Tibial artery (tissue), 4 donors: ENCODE measurements at places on chromosomes 3 and 15.
A peak's percentile ranks its signal among the peaks of the same experiment; 100 is the strongest.

DNA sequence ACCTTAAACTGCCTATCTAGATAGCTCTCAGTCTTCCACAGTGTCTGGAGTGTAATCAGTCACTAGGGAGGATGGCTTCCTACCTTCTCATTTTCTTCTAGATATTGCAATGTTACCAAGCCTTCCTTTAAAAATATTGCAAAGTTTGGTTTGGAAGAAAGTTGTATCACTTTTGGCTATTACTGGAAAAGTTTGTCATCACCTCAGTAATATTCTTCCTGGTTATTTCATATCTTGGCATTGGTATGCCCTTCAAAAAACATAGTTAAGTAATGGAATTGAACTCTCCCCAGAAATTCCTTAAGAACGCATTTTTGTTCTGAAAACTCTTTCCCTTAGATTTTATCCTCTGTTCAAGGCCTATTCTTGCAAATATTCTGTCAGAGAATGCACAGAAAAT lies 179.3 kb upstream of the MME start:
- DNase-seq = no peak

- no peak for DNase-seq
Measured at GRCh38 chr3:130963878-130964277, 62.7 kb downstream of the ASTE1 start.

GRCh38 chr15:98085003-98085639 lies 124.6 kb downstream of the ARRDC4 start:
- no peak for DNase-seq

DNA sequence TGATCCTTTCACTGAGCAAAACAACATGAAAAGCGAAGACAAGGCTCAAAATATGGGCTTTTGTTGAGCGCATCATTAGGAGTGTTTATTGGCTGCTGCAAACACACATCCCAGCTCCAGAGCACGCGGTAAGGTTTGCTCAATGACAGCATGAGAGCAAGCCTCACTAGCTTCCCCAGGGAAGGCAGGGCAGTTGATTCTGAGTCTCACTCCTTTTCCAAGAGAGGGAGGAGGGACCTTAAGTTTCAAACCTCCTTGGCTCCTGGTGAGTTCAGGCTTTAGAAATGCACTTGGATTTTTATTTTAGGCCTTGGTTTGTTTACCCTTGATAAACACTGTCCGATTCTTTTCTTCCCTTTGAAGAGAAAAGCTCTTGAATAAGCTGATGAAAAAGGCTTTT lies 69.1 kb upstream of the CACNA2D3 start:
- DNase-seq = no peak

DNA sequence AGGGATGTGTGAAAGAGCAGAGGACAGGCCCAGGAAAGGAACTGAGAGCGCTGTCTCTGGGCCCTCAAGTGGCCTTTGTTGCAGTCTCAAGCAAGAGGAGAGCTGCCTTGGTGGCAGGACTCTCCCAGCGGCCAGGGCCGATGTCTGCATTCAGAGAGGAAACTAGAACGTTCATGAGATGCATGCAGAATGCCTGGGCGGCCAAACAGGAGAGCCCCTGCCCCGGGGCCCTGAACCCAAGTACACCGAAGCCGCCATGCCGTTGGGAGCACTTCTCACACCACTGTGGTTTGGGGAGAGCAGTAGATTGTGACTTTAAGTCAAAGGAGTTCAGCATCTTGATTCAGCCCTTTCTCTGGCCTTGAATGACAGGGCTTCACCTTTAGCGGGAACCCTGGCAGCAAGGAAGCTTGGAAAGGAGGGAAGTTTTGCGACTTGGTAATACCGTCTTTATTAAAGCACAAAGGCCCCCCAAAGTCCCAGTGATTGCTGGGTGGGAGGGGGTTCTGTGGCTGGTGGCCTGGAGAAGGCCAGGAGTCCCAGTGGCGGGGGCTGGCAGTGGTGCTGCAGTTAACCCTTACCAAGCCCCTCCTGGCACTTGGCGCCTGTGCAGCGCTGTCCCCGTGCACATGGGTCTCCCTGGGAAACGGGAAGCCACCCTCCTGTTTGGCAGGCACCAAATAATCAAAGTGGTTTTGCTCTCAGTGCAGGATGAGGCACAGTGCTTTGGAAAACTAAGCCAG lies 36.2 kb downstream of the SLC6A11 start:
- no peak for DNase-seq

DNA sequence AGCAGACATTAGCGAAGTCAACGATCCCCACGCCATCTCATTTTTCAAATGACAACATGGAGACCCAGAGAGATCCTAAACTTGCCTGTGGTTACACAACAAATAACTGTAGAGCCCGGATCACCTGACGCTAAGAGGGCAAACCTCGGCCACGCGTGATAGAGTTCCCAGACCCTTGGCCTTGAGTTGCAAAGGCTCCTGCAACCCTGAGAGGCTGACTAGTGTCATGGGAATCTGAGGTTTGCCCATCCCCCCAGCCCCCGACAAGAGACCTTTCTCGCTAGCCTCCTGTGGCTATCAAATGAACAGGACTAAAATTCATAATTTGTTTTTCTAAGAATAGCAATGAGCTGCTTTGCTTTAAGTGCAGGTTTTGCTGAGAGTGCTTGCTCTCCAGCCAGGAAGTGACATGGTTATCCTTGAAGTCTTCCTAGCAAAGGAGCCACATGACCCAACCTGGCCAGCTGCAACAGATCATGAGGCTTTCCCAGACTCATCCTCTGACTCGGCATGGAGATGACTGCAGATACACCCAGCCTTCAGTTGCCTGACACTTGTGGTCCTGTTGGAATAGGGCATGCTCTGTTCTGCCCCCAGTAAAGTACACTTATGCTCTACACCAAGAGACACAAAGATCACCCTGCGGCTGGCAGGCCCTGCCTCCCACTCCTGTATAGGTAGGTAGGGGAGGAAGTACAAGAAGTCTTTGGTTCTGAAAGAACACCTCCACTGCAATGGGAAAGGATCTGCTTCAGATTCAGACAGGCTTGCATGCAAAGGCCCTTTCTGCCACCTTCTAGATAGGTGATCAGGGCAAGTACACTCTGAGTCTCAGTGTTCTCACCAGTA lies 36.0 kb downstream of the MCF2L2 start:
- no peak for DNase-seq

DNA sequence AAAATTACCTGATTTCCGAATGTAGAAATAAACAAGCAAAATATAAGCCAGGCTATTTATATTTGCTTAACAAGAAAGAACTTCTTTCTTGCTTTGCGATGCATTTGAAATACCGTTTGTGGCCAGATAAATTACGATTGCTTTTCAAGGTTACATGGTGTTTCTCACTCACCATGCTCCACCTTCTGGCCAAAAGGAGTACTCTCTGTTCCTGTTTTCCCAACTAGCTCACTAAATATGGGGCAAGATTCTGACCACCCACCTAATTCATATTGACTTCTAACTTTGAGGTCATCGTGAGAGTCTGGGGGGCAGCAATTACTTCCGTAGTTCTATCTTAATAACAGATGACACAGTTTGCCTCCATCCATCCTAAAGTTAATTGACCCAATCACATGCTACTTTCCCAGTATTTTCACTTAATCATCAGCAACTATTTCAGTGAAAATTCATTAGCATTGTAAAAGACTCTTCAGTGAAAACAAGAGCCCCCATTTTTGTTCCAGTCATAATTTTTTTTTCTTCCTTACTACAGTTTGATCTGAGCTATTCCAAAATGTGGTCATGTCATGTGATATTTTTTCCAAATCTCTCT lies 25.9 kb downstream of the ACP3 start:
- no peak for DNase-seq

DNA sequence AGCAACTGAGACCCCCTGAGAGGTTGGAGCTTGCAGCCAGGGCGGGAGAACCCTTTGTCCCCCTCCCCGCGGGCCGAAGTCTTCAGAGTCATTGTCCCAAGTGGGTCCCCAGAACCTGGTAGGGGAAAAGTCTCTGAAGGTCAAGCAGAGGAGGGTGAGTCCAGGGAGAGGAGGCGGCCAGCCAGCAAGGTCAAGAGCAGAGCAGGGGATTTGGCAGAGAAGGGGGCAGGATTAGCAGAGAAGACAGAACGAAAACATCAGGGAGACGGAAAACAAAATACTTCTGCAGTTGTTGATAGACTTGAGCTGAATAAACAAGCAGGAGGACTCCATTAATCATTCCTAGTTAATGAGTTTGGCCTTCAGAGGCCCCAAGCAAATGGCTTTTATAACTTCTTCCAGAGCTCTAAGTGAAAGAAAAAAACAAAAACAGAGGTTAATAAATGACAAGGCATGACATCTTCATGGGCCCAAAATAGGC lies 66.7 kb downstream of the GRIP2 start:
- no peak for DNase-seq

- peak; percentile 86 for DNase-seq
Measured at GRCh38 chr15:31326875-31327668, 437 bp downstream of the KLF13 start.

- no peak for DNase-seq
Measured at GRCh38 chr3:59798372-59799086, 748.7 kb upstream of the CFAP20DC start.

DNA sequence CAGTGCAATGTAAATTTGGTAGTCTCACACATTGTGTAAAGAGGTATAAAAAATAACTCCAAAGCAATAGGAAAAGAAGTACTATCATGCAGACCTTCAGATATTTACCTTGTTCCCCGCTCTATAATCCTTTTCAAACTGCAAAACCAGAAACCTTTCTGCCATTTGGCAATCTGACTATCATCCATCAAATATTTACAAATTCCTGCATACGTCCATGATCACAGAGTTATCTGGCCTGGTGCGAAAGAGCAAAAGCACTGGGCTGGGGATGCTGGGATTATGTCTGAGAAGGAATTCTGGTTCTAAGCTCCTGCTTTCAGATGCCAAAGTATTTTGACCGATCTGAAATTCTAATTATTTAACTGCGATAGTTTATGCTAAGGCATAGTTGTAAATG lies 143.1 kb downstream of the RORA start:
- no peak for DNase-seq

GRCh38 chr3:139457066-139457465 lies 19.2 kb downstream of the RBP2 start:
- DNase-seq = no peak

GRCh38 chr3:193656445-193656844 lies 63.4 kb downstream of the OPA1 start:
- DNase-seq = no peak

DNA sequence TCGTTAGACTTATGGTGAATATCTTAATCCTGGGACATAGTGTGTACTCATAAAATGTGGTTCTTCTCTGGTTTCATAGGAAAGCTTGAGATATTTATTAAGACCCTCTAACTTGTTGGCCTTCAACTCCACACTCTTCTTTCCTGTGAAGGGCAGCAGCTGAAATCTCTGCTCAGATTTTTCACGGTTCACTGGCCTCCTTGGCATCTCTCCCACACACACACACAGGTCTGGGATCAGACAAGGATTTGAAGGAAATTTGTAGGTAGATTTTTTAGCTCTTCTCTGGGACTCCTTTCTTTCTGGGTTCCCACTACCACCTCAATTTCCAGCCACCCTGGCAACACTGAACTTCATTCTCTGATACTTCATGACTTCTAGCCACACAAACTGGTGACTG lies 70.2 kb downstream of the MYRIP start:
- DNase-seq = no peak

DNA sequence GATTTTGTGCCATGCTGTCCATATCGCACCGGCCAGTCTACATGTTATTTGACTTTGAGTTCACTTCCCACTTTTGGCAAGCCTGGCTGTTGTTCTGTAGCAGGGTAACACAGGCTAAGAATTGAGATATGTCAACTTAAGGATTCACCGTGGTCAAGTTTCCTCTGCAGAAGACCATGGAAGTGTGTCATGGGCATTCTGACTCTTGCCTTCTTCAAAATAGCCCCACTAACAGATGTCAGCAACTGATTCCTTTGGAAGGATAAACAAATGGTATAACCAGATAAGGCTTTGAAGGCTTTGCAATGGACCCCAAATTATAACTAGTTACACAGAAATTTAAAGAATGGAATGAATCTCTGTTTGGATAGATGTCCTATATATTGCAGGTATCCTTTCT lies 20.1 kb upstream of the CD47 start:
- DNase-seq = no peak

GRCh38 chr3:162743091-162743490 lies 1246.5 kb downstream of the OTOL1 start:
- DNase-seq = no peak

GRCh38 chr15:38648121-38648843 lies 83.7 kb upstream of the RASGRP1 start:
- DNase-seq = no peak

DNA sequence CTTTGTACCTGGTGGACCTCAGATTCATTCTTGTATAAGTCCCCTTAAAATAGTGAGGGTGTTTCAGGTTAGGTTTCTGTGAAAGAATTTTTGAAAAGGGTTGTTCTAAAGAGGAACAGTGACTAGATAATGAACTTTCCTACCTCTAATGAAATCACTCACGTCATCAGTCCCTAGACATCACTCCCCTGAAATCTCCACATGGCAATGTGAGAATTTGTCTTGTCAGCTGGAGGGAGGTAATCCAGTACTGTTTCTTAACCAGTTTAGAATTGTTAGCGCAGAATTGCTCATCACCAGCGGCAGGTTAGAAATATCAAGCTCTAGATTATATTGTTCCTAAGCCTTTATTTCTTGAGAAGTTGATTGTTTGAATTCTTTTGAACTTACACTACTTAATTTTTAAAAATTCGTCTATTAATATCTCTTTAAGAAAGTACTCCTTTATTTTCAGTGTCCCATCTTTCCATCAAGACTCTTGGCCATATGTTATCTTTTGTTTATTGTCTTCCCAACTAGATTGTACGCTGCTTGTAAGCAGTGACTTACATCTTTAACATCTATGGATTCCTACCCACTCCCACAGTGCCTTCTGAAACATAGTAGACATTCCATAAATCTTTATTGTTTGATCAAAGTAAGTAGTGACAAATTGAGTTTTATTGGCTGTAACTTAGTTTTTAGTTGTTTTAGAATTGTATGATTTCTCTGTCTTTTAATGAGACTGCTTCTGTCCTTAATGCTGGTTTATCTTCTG lies 52.8 kb downstream of the RASA2 start:
- no peak for DNase-seq

GRCh38 chr15:42138968-42139386 lies 17.5 kb downstream of the PLA2G4F start:
- DNase-seq = no peak
